Upper lobe of right lung (tissue), 1 donor: ENCODE measurements at places on chromosomes 3 and 15. TPM values are rescaled to one million over a fixed set of nuclear protein-coding genes. Genes with fewer than 3 reads are reported as not detected.

DNA sequence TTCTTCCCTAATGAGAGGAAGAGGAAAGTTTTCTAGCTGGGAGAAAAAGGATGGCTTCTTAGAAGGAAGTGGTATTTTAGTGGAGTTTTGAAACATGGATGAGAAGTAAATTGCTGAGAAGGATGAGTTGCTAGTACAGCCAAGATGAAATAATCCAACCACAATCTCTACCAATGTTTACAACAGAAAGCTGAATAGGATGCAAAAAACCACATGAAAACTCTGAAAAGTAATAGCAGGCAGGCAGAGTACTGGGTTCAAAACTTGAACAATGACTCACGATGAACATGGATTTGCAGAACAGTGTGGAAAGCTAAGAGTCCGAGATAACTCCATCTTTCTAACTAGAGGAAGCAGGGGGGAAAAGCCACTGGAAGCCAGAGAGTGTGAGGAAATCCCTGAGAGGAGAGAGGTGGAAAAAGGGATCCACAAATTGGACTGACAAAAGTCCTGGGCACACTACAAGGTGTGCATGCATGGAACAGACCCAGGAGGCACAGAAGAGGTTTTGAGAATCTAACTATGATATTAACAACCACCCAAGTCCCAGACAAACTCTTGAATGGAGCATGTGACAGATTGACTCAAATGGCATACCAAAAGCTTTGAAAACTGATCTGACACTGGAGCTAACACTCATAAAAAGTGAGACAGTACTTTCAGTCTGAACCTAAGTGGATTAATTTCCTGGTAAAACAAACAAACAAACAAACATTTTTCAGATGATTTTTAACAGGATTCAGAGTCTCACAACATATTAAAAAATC lies 76.7 kb downstream of the ST6GAL1 start:
- DNase-seq = no peak

GRCh38 chr3:133115176-133115575 lies 77.0 kb downstream of the TMEM108 start:
- DNase-seq = no peak

DNA sequence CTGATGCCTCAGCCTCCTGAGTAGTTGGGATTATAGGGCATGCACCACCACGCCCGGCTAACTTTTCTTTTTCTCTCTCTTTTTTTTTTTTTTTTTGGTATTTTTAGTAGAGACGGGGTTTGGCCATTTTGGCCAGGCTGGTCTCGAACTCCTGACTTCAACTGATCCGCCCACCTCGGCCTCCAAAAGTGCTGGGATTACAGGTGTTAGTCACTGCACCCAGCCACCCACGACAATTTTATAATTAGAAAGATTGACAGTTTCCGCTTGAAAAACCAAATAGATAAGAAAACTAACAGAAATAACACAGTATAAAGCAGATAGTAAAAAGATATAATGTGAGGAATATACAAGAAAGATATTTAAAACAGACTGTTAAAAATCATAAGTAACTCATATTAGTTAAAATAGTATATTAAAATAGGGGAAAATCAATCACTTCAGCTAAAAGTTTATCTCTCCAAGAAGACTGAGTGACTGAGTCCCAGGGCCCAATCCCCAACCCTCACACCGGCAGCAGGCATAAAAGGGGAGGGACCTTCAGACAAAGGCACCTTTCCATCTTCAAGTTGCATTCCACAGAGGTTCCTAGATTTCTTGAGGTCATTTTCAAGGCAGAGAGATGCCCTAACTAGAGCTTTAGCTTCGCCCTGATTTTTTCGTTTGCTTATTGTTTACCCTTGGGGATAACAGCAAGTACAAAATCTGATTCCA lies 1.4 kb upstream of the WHAMM start:
- no peak for DNase-seq

- DNase-seq = no peak
These were observed 30.0 kb upstream of the RPL14 start for GRCh38 chr3:40427045-40427669.

DNA sequence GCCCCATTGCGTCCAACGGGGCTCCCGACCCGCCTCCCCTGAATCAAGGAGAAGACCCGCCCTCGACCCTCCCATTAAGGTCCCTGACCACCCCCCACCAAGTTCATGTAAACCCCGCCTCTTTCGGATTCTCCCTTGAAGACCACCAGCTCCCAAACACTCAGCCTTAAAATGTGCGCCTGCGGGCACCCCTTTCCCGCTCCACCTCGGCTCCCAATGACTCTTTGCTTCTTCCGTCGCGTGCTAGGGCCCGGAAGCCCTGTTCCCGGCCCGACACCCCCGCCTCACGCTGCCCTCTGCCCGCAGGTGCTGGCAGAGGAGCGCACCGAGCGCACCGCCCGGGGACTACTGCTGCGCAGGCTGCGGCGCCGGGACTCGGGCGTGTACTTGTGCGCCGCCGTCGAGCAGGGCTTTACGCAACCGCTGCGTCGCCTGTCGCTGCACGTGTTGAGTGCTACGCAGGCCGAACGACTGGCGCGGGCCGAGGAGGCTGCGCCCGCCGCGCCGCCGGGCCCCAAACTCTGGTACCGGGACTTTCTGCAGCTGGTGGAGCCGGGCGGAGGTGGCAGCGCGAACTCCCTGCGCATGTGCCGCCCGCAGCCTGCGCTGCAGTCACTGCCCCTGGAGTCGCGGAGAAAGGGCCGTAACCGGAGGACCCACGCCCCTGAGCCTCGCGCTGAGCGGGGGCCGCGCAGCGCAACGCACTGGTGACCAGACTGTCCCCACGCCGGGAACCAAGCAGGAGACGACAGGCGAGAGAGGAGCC lies 2.7 kb upstream of the LSMEM2 start:
- no peak for DNase-seq

DNA sequence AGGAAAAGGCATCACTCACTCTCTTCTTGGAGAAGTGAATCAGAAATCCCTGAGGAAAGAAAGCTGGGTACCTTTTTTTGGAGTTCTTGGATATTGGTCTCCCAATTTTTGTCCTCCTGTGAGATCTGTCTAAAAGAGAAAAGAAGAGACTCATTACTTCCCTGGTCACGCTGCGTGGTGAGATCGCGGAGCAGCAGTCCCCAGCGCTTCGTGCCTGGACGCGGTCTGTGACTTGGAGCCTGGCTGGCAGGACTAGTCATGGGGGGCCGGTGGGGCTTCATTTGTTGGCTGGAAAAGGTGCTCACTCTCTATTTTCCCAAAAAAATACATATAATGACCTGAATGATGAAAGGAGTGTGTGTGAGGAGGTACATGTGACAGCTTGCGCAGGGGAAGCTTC lies 144.0 kb downstream of the OCA2 start:
- DNase-seq = no peak

DNA sequence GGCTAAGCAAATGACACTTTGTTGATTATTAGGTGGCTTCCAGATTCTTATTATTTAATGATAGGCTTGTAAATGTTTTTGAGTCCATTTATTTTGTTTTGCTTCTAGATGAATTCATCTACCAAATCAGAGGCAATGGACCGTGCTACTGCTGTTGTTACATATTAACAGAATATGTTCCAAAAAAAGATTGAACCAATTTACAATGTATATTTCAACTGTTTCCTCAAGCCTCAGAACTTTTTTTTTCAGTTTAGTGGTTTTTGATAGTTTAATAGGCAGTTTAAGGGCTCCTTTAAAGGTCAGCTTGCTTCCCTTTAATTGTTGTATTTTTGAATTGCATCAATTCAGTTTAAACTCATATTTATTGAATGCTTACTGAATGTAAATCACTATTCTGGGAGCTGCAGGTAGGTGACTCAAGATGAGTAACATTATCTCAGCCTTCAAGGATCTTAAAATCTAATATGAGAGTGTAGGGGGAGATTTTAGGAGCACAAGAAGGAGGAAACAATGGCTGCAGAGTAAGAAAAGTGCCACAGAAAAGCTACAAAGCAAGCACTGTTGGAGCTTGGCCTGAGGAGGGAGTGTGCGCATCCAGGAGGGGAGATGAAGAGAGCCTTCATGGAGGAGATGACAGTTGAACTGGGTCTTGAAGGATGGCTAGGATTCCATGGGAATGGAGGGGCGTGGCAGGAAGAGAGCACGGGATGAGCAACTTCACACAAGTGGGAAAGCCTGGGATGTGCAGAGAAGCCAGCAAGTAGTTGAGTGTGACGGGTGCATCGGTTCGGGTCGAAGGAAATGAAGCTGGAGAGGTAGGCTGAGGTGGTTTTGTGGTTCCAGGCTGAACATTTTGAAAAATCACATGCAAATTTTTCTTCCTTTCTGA lies 14.7 kb downstream of the MAP2K1 start:
- DNase-seq = no peak

GRCh38 chr3:113771993-113772392 lies 25.2 kb downstream of the ATP6V1A start:
- no peak for DNase-seq

- DNase-seq = no peak
These were observed 6.3 kb downstream of the HTR3D start for GRCh38 chr3:184037816-184038215.

Gene FOXL2NB
- total RNA-seq = not detected

Gene DUOXA2
- total RNA-seq = not detected
